ENCODE measurements at places on chromosomes 12 and 14.

DNA sequence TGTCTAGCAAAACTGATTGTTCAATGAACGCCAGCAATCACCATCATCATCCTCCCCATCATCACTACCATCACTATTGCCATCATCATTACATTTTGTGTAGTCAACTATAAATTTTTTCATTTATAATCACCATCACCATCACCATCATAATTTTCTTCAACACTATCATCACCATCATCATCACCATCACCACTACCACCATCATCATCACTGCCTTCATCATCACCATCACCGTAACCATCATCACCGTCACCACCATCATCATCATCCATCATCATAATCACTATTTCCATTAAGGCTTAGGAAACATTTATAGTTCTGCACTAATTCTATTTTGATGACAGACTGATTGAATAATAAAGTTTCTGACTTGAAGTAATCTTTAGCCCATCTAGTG lies 434.8 kb upstream of the TMEM132C start:
- DNase-seq, result no peak

- no peak for DNase-seq
Measured at GRCh38 chr12:19245106-19245505, 115.6 kb downstream of the PLEKHA5 start.

DNA sequence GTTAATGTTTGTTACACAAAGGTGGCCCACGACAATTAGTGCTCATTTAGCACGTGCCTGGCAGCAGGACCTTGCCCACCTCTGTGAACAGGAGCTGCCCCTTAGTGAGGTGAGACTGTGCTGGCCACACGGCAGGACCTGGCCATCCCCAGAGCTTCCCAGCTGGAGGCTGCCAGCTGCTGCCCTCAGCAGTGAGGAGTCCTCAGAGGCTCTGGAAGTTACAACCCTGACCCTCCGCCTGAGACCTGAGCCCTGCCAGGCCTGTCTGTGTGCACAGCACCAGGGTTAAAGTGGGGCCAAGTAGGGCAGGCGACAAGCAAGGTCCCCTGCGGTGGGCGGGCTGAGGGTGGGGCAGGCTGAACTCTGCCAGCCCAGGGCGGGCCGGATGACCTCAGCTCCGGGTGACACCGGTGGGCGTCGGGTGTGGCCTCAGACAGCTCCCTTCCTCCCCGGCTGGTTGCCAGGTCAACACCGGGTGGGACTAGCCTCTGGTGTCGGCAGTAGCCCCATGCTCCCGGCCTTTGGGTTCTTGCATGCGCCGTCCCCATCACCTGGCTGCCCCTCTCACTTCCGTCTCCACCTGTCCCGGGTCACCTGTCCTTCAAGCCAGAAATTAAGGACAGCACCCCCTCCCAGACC lies 9.2 kb upstream of the LBHD2 start:
- no peak for DNase-seq

- no peak for DNase-seq
Measured at GRCh38 chr14:50726372-50727107, 58.4 kb upstream of the SAV1 start.

DNA sequence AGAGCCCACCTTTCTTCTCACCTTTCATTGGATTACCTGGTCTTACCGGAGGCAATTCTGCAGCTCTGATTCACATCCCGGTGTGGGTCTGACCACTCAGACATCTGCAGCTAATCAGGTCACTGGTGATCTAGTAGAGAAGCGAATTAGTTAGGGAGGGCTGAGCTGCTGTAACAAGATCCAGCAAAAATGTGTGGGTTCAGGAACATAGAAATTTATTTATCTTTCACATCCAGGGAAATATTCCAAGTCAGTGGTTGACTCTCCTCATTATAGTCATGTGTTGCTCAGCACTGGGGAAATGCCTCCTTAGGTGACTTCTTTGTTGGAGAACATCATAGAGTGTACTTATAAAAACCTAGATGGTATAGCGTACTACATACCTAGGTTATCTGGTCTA lies 218.7 kb upstream of the PELI2 start:
- no peak for DNase-seq

GRCh38 chr14:65854215-65854614 lies 441.7 kb downstream of the FUT8 start:
- DNase-seq, result no peak

GRCh38 chr12:42946871-42947381 lies 357.4 kb upstream of the PRICKLE1 start:
- no peak for DNase-seq
